ENCODE measurements at places on chromosomes 1 and 21. TPM values are rescaled to one million over a fixed set of nuclear protein-coding genes. Genes with fewer than 3 reads are reported as not detected.

The RIPPLY3 gene
- total RNA-seq = 0.12 TPM

- no peak overlapping the region for H3K4me3 ChIP-seq
- H3K36me3 ChIP-seq = no peaks in the 10 kb centered on the region
- H3K4me1 ChIP-seq = no peaks in the 10 kb centered on the region
- no peaks in the 10 kb centered on the region for H3K27me3 ChIP-seq
- DNase-seq = no peak
- no peak overlapping the region for H3K27ac ChIP-seq
These were observed 40.0 kb downstream of the GPSM2 start for GRCh38 chr1:108916788-108917187.

DNA sequence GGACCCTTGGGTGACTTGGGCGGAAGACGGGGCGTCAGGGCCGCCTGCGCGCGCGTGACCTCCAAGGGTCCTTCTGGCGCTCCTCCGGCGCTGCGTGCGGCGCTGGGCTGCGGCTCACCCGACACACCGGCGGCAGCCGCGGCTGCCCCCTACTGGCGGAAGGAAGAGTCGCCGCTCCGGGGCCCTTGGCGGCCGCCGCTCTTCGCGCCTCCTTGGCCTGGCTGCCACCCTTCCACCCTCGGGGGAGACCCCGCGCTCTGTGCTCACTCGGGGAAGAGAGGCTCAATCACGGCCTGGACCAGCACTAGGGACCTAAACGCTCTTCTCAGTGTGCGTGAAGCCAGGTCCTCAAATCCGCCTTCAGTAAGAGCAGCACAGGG is 89.7 kb downstream of the DMRTA2 start:
- H3K27ac ChIP-seq = no peak overlapping the region
- H3K4me3 ChIP-seq = peak overlapping the region; percentile 53
- H3K4me1 ChIP-seq = no peaks in the 10 kb centered on the region
- H3K27me3 ChIP-seq = no peaks in the 10 kb centered on the region

GRCh38 chr1:172180501-172181285 is 239.8 kb upstream of the C1orf105 start:
- H3K36me3 ChIP-seq = no peaks in the 10 kb centered on the region
- H3K27me3 ChIP-seq = no peaks in the 10 kb centered on the region
- no peak overlapping the region for H3K4me3 ChIP-seq

GRCh38 chr1:43506233-43506632 is 24.4 kb upstream of the PTPRF start:
- no peak overlapping the region for H3K27ac ChIP-seq
- H3K36me3 ChIP-seq = no peaks in the 10 kb centered on the region
- DNase-seq = no peak
- H3K27me3 ChIP-seq = no peaks in the 10 kb centered on the region
- H3K4me1 ChIP-seq = no peaks in the 10 kb centered on the region
- no peak overlapping the region for H3K4me3 ChIP-seq

DNA sequence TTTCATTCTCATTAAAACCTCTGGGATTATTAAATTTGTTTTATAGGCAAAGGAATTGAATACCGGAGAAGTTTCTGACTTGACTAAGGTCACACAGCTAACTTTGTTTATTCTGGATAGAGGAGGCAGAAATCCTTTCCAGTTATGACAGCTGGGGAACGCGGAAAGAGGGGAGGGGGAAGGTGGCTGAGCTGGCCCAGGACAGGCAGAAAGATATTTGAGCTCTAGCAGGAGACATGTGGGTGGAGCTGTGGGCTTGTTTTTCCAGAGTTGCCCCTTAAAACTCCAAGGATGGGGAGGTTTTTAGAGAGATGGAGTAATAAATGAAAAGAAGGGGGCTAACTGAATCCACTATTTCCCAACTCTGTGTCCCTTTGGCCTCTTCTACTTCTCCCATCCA is 27.8 kb downstream of the FOXD2 start:
- no peak for DNase-seq
- no peaks in the 10 kb centered on the region for H3K27me3 ChIP-seq
- no peak overlapping the region for H3K27ac ChIP-seq
- H3K36me3 ChIP-seq = no peaks in the 10 kb centered on the region
- H3K4me1 ChIP-seq = no peaks in the 10 kb centered on the region

DNA sequence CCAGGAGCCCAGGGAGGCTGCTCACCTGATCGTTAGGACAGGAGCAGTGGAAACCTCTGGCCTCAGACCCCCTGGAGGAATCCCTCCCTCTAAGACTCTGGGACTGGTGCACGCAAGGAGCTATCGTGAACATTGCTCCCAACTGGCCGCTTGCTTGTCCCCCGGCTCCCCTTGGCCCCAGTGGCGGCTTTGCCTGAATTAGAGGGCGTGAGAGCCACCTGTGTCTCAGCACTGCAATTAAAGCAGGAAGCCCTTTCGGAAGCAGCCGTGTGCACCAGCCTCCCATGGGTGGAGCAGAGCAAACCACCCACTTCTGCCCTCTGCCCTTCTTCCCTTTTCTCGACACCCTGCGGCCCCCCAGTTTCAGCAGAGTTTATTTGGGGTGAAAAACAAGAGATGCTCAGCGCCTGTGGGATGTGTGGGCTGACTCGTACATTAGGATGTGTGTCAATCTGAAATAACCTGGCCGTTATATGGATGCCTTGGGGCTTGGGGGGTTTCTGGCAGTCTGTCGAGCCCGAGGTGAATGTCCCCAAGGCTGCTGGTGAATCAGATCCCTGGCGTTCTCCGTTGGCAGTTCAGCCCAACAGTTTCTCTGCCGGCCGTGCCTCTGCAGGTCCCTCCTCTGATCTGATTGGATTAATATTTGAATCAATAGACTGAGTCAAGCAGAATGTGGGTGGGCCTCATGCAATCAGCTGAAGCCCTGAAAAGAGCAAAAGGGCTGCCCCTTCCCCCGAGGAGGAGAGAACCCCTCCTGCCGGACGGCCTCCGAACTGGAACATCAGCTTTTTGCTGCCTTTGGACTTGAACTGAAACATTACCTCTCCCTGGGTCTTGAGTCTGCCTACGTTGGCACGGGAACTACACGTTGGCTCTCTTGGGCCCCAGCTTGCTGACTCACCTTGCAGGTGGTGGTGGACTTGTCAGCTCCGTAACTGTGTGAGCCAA is 7.3 kb upstream of the UMODL1 start:
- no peaks in the 10 kb centered on the region for H3K36me3 ChIP-seq
- H3K4me3 ChIP-seq = no peak overlapping the region
- H3K27me3 ChIP-seq = peaks cover 9% of the 10 kb centered on the region
- H3K4me1 ChIP-seq = peaks cover 7% of the 10 kb centered on the region

- H3K36me3 ChIP-seq = no peaks in the 10 kb centered on the region
- H3K4me3 ChIP-seq = no peak overlapping the region
- DNase-seq = peak; percentile 68
These were observed 1.9 kb downstream of the BTBD19 start for GRCh38 chr1:44810101-44810761.
